Adrenal gland (tissue), 19 donors: ENCODE measurements at places on chromosomes 7 and 10. TPM values are rescaled to one million over a fixed set of nuclear protein-coding genes. Genes with fewer than 3 reads are reported as not detected.

- no peaks in the 10 kb centered on the region for H3K36me3 ChIP-seq
- H3K4me1 ChIP-seq: no peaks in the 10 kb centered on the region
- DNase-seq: no peak
Observed at GRCh38 chr10:122206471-122207065, 64.5 kb upstream of the BTBD16 start.

- no peaks in the 10 kb centered on the region for H3K36me3 ChIP-seq
- H3K27me3 ChIP-seq: no peaks in the 10 kb centered on the region
- no peak for DNase-seq
- no peak overlapping the region for H3K27ac ChIP-seq
- no peaks in the 10 kb centered on the region for H3K4me1 ChIP-seq
Observed at GRCh38 chr10:63935705-63936104, 414.5 kb downstream of the REEP3 start.

- no peaks in the 10 kb centered on the region for H3K27me3 ChIP-seq
- H3K27ac ChIP-seq: no peak overlapping the region
- H3K4me3 ChIP-seq: no peak overlapping the region
- H3K36me3 ChIP-seq: no peaks in the 10 kb centered on the region
- no peaks in the 10 kb centered on the region for H3K4me1 ChIP-seq
- DNase-seq: no peak
Observed at GRCh38 chr10:95254629-95255028, 36.2 kb downstream of the PDLIM1 start.

DNA sequence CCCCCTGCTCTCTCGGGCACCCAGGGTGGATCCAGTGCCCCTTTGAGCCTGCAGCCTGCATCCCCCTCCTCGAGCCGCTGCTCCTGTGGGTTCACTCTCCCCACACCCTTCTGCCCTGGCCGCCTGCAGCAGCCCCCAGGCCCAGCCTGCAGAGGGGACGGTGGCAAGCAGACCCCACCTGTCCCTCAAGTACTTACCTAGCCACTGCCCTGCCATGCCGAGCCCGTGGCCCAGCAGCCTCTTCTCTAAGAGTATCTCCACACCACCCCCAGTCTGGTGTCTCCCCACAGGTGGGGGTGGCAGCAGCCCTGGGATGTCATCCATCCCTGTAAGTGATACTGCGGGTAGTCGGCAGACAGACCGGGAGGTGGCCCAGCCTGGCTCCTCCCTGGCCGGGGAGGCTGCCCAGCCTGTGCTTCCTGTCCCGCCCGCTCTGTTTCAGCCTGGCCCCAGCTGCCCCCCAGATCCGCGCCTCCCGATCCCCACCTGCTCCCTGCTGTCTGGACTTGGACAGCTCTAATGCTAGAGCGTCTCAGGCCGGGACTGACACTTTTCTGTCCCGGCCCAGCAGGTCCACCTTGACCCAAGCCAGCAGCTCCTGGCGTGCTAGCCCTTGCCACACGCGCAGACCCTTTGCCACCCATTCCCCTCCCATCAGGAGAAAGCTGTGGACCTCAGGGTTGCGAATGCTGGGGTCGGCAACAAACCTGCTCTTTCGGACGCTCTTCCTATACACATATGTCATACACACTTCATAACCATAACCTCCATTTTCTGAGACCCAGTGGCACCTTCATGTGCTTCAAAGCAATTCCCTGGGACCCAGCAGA, 25.0 kb downstream of the YKT6 start:
- H3K27me3 ChIP-seq: no peaks in the 10 kb centered on the region
- H3K4me3 ChIP-seq: no peak overlapping the region
- H3K4me1 ChIP-seq: no peaks in the 10 kb centered on the region
- H3K27ac ChIP-seq: no peak overlapping the region

- H3K4me3 ChIP-seq: no peak overlapping the region
- H3K27ac ChIP-seq: no peak overlapping the region
- H3K27me3 ChIP-seq: no peaks in the 10 kb centered on the region
- H3K4me1 ChIP-seq: no peaks in the 10 kb centered on the region
- no peaks in the 10 kb centered on the region for H3K36me3 ChIP-seq
- DNase-seq: no peak
Observed at GRCh38 chr10:21733710-21734109, 199.7 kb downstream of the MLLT10 start.

BLNK gene
- 4.0 TPM for total RNA-seq

- H3K36me3 ChIP-seq: no peaks in the 10 kb centered on the region
- no peaks in the 10 kb centered on the region for H3K27me3 ChIP-seq
- no peak overlapping the region for H3K4me3 ChIP-seq
- no peak for DNase-seq
- peaks cover 29% of the 10 kb centered on the region for H3K4me1 ChIP-seq
Observed at GRCh38 chr7:105046414-105046813, 32.4 kb downstream of the KMT2E start.
